ENCODE measurements at places on chromosomes 16 and 17.

DNA sequence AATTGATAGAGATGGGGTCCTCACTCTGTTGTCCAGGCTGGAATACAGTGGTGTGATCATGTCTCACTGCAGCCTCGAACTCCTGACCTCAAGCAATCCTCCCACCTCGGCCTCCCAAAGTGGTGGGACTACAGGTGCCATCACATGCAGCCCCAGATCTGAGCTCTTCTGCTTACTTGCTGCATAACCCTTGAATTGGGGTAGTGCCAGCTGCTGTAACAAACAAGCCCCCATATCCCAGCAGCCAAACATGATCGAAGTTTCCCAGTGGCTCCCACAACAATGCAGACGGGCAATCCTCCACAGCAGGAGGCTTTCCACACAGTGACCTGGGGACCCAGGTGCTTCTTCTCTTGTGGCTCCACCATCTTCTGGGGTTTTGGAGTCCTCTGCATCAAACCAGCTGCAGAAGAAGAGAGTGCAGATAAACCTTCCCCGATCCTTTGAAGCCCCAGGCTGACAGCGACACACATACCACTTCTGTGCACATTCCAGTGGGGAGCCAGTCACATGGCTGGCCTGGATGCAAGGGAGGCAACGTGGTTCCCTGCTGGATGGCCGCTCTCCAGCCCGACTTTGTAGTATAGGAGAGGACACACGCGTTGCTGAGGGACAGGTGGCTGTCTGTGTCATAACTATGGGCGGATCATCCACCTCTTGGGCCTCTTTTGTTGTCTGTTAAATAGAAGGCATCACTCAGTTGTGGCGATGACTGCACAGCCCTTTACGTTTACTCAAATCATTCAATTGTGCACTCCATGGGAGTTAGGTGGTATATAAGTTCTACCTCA, 16.7 kb downstream of the SBK1 start:
- DNase-seq = no peak

- DNase-seq = no peak
These were observed 127.1 kb downstream of the RPTOR start for GRCh38 chr17:80671825-80672110.

GRCh38 chr16:81720973-81721906, 57.9 kb upstream of the PLCG2 start:
- DNase-seq = no peak

DNA sequence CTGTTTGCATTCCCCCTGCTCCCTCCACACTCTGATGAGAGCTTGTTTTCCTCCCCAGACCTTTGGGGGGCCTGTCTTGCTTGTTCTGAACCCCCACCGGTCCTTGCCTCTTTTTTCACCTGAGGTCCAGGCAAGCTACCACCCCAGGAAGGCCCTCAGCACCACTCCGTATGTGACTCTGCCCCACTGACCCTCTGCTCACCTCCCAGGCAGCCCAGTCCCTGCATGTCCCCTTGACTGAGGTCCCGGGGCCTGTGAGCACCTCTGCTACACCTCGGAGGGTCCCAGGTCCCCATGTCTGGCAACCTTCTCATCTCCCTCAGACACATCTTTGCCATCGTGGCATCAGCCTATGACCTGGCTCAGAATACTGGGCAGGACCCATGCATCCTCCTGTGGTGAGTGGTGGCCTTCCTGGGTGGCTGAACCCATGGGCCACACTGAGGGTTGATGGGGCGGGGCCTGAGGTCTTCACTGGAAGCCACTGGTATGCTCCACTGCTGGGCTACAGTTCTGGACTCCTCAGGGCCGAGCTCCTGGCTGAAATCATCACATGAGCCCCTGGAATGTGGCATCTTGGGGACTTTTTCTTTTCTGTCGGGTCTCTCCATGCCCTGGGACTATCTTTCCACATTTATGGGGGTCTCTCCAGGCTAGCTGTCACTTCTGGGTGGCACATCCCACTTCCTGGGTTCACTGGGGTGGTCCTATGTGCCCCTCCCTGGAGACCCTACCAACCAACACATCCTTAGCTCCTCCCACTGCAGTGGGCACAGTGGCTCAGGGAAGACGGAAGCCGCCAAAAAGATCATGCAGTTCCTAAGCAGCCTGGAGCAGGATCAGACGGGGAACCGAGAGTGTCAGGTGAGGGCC, 3.5 kb downstream of the MYO15B start:
- DNase-seq = no peak

DNA sequence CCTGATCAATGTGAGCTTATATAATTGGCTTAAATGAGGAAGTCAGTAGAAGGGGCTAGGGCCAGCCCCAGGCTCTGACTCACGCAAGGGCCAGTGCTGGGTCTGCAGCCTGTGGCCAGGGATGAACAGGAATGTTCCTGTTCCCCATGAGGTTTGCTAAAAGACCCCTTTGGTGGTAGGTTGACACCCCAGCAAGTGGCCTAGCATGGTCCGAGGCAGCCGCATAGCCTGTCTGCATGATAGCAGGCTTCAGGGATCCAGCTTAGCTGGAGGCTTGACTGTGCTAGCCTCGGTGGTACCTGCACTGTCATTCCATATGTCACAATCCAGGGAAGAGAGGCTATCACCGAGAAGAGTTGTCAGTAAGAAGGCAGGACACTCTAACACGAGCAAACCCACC, 23.5 kb downstream of the TRIM25 start:
- DNase-seq = no peak

DNA sequence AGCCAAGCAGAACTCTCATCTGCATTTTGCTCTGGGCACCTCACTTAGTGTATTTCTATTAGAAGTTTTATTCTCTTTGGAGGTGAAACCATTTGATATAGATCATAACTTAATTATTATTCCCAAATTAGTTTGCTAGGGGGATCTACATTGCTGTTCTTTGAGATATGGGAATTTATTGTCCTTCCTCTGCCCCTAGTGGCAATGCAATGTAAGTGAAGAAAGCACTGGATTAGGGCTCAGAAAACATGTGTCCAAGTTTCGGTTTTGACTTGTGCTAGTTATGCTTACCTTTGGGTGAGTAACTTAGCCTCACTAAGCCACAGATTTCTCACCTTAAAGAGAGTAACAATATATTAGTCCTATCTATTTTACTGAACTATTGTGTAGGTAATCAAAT, 2.9 kb downstream of the KRT39 start:
- no peak for DNase-seq

DNA sequence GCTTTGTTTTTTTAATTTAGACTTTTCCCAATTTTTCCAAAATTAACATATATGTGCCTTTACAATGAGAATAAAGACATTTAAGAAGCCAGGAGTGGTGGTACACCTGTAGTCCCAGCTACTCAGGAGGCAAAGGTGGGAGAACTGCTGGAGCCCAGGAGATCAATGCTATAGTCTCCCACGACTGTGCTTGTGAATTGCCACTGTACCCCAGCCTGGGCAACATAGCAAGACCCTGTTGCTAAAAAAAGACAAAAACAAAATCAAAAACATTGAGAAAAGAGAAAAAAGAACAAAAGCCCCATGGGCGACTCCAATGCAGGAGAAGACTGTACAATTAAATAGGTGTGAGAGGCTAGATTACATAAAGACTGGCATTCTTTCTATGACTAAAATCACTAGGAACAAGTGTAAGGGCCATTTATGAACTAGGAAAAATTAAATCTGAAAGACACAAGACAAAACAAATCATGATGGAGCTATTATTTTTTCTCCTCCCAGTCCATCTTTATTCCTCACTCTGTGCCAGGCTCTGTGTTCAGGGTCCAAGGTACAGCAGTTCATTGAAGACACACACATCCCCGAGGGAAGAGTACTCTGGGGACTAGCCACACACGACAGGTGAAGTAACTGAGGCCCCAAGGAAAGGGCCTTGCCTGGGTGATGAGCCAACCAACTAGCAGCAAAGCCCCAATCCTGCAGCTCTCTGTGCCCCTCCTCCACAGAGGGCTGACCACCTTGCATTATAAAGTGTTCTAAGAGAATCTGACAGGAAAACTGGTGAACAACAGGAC, 79.8 kb downstream of the CREBBP start:
- DNase-seq = no peak

- DNase-seq = no peak
These were observed 8.0 kb downstream of the ZNF469 start for GRCh38 chr16:88390735-88391134.

- DNase-seq = peak; percentile 70
These were observed 76.6 kb downstream of the CMIP start for GRCh38 chr16:81521141-81521626.

- DNase-seq = no peak
These were observed 15.3 kb downstream of the RSL1D1 start for GRCh38 chr16:11835891-11836649.

GRCh38 chr16:1281517-1281916, 25.6 kb downstream of the TPSD1 start:
- DNase-seq = no peak

GRCh38 chr17:35284955-35285354, 42.1 kb downstream of the SLFN5 start:
- DNase-seq = no peak

DNA sequence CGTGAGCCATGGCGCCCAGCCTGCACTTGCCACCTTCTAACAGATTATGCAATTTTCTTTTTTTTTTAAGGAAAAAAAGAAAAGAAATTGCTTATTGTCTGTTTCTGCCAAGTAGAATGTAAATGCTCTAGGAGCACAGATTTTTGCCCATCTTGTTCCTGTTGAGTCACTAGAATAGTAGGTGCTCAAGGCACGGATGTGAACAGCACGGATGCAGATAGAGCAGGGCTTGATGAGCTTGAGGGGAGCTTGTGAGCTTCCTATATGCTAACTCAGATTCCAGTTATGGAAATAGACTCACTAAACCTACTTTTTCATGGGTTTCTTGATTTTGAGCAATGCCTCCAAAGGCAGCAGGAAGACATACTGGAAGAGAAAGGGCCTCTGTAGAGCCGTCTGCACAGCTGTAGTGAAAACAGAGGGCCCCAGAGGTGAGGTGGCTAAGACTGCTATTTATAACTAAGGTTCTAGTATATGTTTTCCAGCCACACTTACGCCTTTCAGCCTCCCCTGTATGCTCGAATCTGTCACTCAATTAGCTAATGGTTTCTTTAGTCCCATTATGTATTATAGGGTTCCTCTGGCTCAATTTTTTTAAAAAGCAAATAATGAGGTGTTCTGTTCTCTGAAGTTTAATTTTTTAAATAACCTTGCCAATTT, 72.8 kb downstream of the WWP2 start:
- DNase-seq = no peak

- no peak for DNase-seq
These were observed 33.7 kb downstream of the CPSF4L start for GRCh38 chr17:73227944-73228343.

DNA sequence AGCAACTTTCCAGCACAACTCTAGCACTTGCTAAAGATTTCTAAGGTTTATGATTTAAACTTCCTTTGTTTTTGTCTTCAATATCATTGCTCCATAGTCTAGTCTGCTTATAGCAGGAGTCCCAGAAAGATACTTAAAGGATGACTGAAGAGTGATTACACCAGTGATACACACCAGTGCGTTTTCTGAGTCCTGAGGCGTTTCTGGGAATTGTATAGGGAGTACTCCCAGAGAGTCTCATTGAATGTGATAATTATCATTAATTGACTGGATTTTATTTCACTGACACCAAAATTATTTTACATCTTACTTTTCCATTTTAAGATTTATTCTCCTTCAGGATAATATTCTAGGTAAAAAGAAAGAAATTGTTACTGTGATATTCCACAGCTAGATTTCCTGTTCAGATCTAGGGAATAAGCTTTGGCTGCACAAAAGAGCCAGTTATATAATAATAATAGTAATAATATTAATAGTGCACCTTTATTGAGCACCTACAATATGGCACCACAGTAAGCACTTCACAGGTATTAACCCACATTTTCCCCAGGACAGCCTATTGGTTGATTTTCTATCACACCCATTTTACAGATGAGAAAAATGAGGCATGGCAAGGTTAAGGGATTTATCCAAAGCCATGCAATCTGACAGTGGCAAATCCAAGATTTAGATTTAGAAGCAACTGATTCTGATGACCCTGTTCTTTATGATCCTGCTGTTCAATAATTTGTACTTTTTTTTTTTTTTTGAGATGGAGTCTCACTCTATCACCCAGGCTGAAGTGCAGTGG, 62.6 kb downstream of the IRX5 start:
- no peak for DNase-seq

DNA sequence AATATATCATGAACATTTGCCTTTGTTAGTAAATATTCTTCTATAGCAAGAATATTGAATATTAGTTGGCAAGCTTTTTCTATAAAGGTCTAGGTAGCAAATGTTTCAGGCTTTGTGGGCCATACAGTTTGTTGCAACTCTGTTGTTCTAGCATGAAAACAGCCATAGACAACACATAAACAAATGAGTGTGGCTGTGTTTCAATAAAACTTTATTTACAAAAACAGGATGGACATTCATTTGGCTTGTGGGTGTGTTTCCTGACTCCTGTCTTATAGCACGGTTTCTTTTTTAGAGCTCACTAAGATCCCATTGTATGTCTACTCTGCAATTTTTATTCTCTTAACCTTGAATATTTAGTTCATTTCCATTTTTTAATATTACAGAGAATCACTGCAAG, 39.0 kb downstream of the ARL4D start:
- DNase-seq = no peak

- DNase-seq = no peak
These were observed 88.5 kb upstream of the ZNF267 start for GRCh38 chr16:31785126-31785525.

GRCh38 chr17:46817901-46818209, 637 bp downstream of the WNT3 start:
- no peak for DNase-seq

- DNase-seq = peak; percentile 55
These were observed 54.5 kb downstream of the TUBD1 start for GRCh38 chr17:59838052-59838916.

- DNase-seq = no peak
These were observed 7.4 kb upstream of the CCDC57 start for GRCh38 chr17:82219753-82220709.
